ENCODE measurements at places on chromosomes 11 and 22.

- DNase-seq, result no peak
Observed at GRCh38 chr11:133977067-133977677, 20.4 kb upstream of the IGSF9B start.

DNA sequence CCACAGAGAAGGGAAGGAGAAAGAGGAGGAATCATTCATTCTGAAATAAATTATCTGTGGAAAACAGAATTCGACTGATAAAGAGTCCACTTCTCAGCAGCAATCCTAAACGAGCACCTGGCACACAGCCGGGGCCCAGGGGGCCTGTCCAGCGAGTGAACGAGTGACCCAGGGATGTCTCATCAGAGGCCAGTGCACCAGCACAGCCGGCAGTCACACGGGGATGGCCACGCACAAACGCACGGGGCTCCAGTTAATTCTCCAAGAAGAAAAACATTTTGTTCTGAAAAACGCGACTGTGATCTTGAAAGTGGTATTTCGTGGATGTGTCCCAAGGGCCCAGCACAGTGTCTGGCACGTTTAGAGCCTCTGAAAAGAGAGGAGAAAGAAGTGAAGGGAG is 154.6 kb downstream of the BRD1 start:
- DNase-seq, result no peak

- no peak for DNase-seq
Observed at GRCh38 chr22:26669060-26669481, 11.7 kb downstream of the MIAT start.

DNA sequence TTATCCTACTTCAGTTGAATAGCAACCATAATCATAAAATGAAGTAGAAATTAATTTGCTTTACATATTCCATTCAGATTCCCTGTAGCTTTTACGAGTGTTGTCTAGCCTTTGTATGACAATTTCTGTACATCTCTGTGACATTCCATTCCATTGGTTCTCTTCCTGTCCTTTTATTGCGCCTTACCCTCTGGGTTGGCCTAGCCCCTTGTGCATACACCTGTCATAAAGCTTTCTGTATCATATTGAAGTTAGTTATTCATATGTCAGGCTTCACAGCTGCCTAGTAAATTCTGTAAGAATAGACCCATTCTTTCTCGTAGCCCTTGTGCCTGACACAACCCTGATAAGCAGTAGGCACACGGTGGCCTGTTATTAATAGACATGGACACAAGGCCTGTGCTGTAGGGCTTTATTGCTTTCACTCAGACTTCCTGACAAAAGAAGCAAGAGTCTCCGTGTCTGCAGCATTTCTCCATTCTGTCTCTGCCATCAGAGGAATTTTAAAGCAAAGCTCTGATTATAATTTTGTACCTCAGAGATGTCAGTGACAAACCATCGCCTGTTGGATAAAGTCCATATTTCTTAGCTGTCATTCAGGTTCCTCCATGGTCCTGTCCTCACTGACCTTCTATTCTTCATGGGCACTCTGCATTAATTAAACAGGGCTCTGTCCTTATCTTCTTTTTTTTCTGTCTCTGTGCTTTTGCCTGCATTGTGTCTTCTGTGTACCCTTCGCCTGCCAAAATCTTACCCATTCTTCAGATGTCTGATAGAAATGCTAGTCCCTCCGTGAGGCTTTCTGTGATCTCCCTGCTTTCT is 49.4 kb downstream of the BID start:
- peak; percentile 10 for DNase-seq

DNA sequence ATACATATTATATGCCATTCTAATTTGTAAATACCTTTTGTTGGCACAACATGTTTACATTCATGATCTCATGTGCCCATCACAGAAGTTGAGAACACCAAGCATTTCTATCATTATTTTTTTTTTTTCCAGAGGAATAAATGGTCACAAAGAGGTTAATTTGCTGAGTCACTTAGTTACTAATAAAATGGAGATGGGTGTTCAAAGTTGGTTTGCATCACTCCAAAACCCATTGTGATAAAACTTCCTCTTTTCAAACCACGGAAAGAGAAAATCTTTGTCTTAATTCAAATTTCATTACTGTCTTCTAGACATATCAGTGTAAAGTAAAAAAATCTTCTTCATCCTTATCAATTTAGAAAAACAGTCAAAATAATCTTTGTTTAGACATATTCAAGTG is 636.8 kb upstream of the CCDC179 start:
- no peak for DNase-seq

GRCh38 chr11:13268791-13269190 is 8.8 kb upstream of the BMAL1 start:
- no peak for DNase-seq

- DNase-seq, result no peak
Observed at GRCh38 chr11:134751031-134751585, 339.1 kb upstream of the B3GAT1 start.

- no peak for DNase-seq
Observed at GRCh38 chr11:48164836-48165235, 51.8 kb upstream of the OR4B1 start.

DNA sequence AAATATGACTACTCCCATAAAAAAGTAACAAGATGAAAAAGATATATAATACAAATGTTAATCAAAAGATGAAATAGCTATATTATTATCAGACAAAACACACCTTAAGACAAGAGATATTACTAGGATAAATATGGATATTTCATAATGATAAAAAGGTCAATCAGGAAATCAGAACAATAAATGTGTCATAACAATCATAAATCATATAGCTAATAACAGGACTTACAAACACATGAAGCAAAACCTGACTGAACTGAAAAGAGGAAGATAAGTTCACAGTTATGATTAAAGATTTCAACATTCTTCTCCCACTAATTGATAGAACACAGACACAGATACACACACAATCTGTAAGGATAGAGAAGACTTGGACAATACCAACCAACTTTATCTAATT is 47.2 kb downstream of the EIF3M start:
- DNase-seq, result no peak

- DNase-seq, result no peak
Observed at GRCh38 chr11:77068457-77069335, 1.9 kb downstream of the CAPN5 start.

GRCh38 chr22:45127866-45128265 is 35.9 kb upstream of the NUP50 start:
- no peak for DNase-seq

DNA sequence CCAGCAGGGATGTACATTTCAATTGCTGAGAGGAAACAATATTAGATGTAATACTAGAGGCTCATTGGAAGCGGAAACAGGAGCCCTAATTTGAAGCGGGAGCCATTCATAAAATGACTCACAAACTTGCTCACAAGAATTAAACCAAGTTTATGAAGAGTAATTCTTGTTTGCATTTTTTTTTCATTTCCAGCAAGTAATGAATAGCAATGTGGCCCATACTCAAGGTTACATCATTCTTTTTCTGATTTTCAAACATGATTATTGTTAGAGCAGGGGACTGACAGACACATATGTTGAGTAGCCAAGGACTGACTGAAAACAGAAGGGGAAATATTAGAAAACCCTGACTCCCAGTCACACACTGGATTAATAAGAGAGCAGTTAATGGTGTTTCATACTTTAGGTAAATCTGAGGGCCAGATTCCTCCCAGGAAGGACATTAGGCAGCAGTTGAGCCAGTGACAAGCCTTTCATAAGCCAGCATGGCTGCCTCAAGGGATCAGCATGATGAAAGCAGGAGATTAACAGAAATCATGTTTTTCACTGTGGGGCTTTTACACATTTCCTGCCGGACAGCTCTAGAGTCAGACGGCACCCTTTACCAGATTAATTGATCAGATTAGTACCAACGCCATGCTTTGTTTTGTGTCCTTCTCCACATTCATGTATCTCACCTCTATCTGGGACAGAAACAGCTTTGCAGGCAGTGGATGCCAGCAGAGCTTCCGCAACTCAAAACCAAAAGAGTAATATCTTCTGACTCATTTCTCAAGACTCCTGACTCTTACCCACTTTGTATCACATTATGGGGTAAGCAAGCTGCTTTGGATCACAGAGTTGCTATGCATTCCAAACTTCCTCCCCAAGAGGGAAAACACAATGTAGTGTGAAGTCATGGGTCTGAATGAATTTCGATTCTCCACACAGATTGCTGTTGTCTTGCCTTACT is 831.6 kb downstream of the KCNA4 start:
- DNase-seq, result no peak

DNA sequence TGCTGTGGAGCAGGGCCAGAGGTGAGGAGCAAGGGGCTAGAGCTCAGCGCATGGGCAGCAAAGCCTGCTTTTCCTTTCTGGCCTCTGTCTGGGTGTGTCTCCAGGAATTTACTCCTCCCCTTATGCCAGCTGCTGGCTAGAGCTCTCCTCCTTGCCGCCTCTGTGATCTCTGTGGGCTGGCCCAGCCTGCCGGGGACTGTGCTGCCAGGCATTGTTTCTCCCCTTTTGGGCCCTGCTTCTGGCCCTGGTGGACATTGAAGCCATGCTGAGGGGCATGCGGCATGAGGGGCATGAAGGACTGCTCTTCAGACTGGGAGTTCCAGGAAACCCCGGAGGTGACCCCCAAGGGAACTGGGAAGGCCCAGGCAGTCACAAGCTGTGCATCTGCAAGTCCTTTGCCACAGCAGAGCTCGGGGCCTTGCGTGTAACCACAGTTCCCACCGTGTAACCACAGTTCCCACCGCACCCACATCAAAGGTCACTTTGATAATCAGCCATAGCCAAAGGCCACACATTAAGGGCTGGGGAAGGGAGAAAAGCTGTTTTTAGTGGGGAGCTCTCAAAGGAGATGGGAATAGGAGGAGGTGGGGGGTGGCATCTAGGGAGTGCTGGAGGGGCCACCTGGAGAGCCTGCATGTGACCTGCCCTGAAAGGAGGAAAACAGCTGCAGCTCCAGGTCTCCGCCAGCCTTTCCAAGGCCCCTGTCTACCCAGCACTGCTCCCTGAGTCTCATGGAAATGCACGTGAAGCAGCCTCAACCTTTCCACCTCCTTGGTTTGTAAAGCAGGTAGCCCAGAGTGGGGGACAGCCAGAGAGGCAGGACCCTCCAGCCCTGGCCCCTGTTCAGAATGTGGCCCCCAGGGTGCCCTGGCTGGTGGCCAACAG is 62.3 kb downstream of the PPFIBP2 start:
- no peak for DNase-seq

DNA sequence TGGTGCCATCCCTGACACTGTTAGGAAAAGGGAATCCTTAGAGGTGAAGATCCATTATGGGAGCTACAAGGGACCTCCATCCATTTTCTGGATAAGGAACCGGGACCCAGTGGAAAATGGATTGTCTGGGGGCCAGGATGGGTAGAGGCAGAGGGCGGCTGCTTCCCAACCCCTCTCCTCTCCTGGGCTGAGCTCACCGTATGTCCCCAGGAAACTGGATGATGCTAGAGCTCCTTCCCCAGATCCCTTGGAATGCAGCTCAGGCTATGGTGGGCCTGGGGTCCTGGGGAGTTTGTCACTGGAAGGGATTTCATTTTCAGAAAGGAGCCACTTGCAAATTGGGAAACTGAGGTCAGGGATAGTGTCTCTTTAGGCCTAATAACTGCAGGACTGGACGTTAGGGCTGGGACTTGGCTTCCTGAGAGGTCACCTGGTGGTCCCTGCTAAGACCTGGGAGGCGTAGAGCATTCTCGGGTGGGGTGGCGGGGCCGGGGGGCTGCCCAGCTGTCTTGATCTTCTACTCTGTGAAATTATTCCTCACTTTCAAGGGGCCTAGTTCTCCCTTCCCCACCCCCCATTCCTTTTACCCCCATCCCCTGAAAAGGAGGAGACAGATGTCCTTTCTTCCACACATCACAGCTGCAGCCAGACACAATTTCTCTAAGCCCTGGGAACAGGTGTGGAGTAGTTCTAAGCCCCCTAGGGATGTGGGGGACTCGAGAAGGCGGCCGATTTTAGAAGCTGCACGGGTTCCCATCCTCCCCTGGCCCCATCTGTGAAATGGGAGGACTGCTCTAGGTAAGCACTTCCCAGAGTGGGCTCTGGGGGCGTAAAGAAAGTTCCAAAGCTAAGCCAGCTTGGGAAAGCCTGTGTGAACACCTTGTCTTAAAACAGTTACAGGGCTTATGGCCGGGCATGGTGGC is 99.8 kb downstream of the PKNOX2 start:
- DNase-seq, result no peak

DNA sequence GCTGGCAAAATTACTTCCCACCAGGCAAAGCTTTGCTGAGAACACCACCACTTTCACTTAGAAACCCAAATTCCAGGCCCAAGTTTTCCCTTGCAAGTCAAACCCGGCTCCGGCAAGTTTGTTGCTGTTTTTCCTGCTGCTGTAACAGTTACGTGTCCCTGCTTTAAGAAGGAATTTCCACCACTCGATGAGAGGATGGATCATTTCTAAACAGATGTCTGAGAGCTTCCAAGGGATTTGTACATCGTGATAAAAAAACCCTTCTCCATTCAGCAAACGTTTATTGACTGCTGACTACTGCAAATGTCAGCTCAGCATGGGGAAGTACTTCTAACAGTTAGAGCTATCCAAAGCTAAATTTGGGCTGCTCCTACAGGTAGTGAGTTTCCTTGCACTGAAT is 19.7 kb downstream of the P2RX3 start:
- no peak for DNase-seq

DNA sequence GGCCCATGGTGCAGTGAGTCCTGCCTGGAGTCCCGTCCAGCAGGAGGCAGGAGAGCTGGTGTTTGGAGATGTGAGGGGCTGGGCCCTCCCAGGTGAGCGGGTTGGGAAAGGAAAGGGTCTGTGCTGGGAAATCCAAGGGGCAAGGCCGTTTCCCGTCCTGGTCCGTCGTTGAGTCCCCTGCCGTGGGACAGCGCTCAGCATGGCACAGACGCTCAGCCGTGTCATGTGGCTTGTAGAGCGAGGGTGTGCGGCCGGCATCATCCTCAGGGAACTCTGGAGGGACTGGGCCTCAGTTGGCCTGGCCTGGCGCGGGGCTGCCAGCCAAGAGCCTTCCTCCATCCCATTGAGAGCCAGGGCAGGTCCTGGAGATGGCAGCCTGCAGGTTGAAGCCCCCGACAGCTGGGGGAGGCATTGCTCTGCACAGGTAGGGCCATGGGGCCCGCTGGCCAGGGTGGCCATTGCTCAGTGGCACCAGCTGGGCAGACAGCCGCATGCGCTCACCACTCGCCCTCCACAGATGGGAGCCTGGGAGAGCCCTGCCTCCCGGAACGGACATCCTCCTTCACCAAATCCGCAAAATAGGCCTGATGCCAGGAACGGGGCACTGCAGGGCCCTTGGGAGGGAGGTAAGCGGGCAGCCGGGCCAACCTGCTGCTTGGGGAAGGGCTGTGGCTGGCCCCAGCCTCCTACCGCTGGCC is 28.7 kb downstream of the KCNQ1 start:
- no peak for DNase-seq

DNA sequence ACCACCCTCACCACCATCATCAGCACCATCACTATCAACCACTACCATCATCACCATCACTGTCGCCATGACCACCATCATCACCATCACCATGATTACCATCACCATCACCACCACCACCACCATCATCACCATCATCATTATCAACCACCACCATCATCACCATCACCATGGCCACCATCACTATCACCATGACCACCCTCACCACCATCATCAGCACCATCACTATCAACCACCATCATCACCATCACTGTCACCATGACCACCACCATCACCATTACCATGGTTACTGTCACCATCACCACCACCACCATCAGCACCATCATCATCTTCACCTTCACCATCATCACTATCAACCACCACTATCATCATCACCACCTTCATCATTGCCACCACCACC is 183.4 kb downstream of the SHANK2 start:
- no peak for DNase-seq

GRCh38 chr11:4539603-4540219 is 5.3 kb upstream of the OR52M1 start:
- DNase-seq, result no peak

- no peak for DNase-seq
Observed at GRCh38 chr11:13782390-13783075, 114.1 kb downstream of the FAR1 start.

- DNase-seq, result peak; percentile 36
Observed at GRCh38 chr22:38868886-38869381, 3.1 kb downstream of the CBX6 start.
